Mucosa of descending colon (tissue), 3 donors: ENCODE measurements at places on chromosomes 13 and 19.

DNA sequence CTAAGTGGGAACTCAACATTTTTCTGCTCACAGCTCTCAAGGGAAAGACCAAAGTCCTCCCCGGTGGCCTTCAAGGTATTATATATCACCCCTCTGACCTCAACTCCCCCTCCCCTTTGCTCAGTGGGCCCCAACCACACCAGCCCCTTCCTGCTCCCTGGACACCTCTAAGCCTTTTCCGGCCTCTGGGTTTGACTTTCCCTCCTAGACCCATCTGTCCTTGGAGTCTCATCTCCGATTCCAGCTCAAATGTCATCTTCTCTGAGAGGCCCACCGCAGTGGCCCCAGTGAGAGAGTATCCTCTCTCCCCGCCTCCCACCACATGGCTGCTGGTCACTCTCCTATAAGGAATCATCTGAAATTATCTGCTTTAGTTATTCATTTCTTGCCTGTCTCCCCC lies 941 bp upstream of the UHRF1 start:
- no peak for DNase-seq

DNA sequence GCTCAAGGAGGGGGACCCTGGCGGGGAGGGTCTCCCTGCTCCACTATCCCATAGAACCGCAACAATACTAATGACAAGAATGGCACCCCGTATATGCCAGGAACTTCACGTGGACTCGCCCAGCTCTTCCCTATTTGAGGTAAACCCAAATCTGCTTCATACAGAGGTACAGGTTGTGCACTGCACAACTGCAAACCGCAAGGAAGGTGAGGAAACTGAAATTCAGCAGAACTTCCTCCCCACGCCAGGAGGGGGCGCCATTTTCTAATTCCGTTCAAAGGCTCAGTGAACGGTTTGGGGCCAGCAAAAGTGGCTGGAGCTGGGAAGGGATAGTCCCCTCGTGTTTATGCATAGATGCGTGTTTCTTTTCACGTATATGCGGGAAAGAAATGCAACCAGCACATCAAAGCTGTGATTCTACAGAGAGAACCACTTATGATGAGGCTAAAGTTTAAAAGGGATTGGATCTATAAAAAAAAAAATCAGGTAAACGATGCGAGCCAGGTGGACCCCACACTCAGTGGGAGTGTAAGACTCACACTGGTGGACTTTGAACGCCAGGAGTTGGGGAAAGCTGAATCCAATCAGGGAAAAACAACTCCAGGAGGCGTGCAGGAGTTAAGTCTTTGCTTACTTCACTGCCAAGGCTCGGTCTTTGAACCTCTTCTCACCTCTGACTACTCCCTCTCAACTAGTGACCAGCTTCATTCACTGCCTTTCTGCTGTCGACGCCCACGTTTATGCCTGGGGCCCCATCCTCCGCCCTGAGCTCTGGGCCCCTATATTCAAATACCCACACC lies 20.3 kb downstream of the C19orf81 start:
- no peak for DNase-seq

DNA sequence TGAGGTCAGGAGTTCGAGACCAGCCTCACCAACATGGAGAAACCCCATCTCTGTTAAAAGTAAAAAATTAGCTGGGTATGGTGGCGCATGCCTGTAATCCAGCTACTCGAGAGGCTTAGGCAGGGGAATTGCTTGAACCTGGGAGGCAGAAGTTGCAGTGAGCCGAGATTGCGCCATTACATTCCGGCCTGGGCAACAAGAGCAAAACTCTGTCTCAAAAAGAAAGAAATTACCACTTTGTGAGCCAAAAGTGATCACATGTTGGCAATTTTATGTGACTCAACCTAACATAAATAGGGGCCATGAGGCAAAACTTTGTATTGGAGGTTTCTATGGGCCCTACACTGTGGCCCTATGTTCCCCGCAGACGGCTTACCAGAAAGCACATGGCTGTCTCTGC lies 72.2 kb downstream of the MAP4K1 start:
- no peak for DNase-seq

GRCh38 chr19:6498294-6499036 lies 3.6 kb downstream of the TUBB4A start:
- no peak for DNase-seq
